T-helper 17 cell (primary cell): ENCODE measurements at places on chromosomes 4 and X.

GRCh38 chr4:84145176-84145575, 353.9 kb downstream of the NKX6-1 start:
- DNase-seq, result no peak

GRCh38 chr4:120865985-120866384, 56.5 kb downstream of the PRDM5 start:
- no peak for DNase-seq

DNA sequence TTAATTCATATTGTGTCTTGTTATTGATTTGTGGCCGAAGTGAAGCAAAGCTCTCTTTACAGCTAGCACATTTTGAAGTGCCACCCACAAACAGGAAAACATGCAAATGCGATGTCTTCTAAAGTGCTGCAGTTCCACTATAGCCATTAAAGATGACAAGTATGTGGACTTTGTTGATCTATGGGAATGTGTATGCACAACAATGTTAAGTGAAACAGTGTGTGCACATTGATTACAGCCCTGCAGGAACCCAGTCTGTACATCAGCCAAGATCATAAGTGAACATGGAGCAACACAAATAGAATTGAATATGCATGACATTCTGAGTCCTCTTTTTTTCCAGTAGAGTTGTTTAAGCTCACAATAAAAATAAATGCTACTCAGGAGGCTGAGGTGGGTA, 43.0 kb downstream of the TFDP3 start:
- DNase-seq, result no peak

GRCh38 chr4:76752861-76753501, 145.0 kb downstream of the SOWAHB start:
- no peak for DNase-seq

DNA sequence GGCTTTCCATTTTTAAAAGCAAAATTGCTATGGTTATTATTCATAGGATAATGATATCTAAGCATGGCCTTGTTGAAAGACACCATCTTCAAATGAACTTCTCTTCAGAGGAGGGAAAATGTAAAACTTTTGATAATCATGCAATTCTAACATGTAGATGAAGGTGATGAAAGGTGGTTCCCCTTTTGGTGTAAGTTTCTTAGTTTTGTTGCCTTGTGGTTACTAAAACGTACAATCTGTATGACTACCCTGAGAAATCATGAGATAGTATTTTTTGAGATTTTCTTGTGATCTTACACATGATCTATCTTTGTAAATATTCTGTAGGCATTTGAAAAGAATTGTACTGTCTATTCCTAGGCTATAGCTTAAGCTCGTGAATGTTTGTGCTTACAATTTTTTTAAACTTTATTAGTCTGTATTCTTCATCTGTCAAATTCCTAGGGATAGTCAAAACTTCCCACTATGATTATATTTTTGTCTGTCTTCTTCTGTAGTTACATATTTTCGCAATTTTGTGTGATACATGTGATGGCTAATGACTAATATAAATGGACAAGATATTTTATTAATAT, 47.5 kb downstream of the PTPN13 start:
- DNase-seq, result no peak

DNA sequence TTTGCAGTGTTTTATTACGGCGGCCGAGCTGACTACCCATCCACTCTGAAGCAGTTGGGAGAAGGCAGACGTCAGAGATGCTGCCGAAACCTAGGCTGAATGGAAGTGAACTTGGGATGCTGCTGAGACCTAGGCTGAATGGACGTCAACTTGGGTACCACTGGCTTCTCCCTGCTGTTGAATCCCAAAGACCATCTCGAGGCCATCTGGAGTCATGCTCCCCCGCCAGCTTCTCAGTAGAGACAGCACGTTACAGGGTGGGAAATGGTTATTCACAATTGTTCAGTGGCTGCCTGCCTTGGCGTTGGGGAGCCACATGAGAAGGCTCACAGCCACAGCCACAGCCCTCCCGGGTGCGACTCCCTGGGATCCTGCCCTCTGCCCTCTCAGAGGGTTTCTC, 40.9 kb downstream of the P2RY8 start:
- no peak for DNase-seq

- DNase-seq, result no peak
Measured at GRCh38 chr4:124276461-124276860, 436.1 kb downstream of the ANKRD50 start.

DNA sequence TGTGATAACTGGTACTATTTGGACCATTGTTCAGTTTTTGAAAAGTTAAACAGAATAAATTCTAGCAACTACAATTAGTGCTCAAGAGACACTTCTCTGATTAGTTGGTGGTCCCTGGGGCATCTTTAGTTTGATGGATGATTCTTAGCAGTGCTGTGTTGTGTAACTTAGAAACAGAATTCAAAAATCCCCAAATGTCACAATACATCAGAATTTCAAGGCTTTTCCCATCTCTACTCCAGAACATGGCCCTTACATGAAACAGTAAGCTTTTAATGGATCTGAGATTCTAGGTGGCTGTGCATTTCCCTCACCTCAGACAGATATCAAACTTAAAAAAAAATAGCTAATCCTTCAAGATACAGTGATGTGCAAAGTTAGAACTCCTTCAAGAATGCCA, 104.4 kb upstream of the CXCL13 start:
- no peak for DNase-seq

- no peak for DNase-seq
Measured at GRCh38 chr4:170087163-170087700, 2.5 kb downstream of the AADAT start.

DNA sequence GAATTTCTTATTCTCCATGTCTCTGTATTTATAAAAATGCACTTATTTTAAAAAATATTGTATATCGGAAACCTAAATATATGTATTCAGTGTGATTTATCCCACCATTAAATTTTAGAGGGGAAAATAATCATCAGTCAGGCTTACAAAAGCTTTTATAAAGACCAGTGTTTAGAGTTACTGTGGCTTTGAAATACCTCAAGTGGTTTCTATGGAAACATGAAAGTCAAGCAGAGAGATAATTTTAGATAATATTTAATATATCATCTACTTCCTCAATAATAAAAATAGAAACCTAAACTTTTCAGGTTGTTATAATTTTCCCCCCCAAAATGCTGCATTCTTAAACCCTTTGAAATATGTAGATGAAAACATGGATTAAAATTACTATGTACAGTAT, 332.9 kb upstream of the PITX2 start:
- DNase-seq, result no peak

- no peak for DNase-seq
Measured at GRCh38 chrX:50812995-50813842, 775 bp downstream of the SHROOM4 start.

- no peak for DNase-seq
Measured at GRCh38 chrX:122790376-122791095, 393.5 kb upstream of the GRIA3 start.

- DNase-seq, result no peak
Measured at GRCh38 chr4:28287831-28288233, 1427.2 kb downstream of the STIM2 start.

GRCh38 chrX:47285836-47286320, 53.1 kb downstream of the USP11 start:
- DNase-seq, result no peak
